ENCODE measurements at places on chromosomes 16 and 17.

GRCh38 chr16:49698931-49699840, 156.7 kb downstream of the ZNF423 start:
- DNase-seq = no peak

GRCh38 chr17:61219460-61219859, 180.2 kb upstream of the TBX2 start:
- DNase-seq = no peak

DNA sequence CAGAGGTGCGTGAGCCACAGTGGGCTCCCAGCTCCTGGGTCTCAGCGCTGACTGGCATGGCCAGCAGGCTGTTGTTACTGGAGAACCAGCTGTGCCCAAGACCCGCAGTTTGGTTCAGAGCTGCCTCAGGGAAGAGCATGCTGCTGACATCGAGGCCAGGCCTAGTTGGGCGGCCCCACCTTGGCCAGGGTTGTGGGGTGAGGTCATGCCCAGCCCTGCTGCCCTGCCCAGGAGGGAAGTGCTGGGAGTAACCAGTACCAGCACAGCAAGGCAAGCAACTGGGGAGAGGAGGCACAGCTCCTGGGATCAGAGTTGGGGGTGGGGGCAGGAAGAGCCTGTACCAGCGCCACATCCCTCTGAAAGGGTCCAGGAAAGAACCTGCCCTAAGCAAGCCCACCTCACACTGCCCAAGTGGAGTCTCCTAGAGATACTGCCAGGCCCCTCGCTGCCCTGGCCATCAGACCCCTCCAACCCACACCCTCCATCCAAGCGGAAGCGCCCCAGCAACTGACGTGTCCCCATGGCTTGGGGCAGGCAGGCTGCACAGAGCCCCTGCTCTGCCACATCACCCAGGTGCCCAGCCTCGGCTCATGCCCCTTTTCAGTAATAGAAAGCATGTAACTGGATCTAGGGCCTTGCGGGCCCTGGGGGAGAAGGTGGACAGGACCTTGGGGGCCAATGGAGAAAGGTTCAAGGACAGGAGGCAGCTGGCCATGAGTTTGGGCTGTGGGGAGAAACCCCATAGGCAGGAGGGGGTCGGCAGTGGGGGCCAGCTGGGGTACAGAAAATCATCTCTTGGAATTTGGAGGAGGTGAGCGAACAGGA, 990 bp downstream of the DOK4 start:
- DNase-seq = no peak

GRCh38 chr17:57391076-57391825, 134.9 kb downstream of the MSI2 start:
- DNase-seq = no peak

DNA sequence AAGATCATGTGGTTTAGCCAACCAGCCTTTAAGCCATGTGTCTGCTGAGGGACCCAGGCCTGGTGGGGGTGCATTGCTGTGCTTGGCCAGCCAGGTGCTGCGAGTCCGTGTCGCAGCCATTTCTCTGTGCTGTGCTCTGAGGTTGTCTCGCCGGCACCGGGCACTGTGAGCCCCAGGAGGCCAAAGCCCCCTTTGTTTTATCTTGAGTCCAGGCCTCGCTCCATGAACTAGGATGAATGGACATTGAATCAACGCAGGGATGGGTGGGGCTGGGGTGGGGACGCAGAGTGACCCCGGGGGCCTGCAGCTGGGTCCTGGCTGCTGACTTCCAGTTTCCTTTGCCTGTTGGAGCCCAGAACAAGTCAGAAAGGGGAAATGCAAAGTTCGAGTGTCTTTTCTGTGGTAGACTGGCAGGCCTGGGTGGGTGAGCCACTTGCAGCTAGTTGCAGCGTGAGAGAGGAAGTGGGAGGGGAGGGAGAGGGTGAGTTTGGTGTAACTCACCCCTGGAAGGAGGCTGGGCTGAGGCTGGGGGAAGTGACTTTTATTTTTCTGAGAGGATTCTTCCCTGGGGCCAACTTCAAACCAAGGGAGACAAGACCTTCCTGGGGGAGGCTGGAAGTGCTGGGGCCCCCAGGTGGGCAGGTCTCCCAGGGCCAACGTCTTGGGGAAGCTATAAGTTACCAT, 324.7 kb downstream of the SEC14L1 start:
- DNase-seq = peak; percentile 58

DNA sequence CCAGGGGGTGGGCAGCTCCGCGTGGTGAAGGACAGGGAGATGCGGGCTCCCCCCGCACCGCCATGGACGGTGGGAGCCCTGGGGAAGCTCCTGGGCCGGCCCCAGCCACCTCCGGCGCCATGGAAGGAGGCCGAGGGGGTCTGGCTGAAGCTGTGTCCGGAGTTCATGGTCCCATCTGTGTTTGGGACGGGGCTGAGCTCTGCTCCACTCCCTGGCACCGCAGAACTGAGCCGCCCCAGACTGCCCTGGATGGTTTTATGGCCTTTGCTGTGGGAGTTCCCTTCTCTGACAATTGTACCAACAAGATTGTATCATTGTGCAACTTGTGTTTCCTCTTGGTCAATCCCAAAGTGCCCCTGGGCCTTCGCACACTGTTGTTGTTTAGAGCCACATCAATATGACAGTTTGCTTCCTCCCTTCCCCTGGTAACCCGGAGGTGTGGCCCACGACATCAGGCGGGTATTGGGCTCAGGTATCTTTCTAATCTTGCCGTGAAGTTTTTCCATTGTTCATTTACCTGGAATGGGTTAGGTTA, 942 bp downstream of the KRT23 start:
- no peak for DNase-seq

DNA sequence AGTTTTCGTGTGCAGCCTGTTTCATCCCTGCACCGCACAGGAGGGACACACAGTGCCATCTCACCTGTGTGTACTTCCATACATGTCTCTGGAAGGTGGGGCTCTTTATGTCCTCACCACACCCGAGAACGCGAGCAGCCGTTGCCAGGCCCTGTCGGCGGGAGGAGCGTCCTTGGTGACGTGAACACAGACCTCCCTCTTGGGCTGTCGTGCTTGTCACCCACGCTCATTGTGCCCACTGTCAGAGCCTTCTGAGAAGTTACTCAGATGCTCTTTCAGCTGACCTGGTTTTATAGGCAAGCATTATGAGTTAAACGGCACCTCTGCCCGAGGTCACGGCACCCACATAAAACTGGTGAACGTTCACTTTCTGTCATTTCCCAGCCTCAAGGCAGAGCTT, 40.2 kb downstream of the ZNF750 start:
- no peak for DNase-seq

GRCh38 chr16:85699628-85700027, 10.9 kb upstream of the GINS2 start:
- DNase-seq = no peak

GRCh38 chr17:18960803-18961511, 9.0 kb downstream of the SLC5A10 start:
- peak; percentile 46 for DNase-seq

DNA sequence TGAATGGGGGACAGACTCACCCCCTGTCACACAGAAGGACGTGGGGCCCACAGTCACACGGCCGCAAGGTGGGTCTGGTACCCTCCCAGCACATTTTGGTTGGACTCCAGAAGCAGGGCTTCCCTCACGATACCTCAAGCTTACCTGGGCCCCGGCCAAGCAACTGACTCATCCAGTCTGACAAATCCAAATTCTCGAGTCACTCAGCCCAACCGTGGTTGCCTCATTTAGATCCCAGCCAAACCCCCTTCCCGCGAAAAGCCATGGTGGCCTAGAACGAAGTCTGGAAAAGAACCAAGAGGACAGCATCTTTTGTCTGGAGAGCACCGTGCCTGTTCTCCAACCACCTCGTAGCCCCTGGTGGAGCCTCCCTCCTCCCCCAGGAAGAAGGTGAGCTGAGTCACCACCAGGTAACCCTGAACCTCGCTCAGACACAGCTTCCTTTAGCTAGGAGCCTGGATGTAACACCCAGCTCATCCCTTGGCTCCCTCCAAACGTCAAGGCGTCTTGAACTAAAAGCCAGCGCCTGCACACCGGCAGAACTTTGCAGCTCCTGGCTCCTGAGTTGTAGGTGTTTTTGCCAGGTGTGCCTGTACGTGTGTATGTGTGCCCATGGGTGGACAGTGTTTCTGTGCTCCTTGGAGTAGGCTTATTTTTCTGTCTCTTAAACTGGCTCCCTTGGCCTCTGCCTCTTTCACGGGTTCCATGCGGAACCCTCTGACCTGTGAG, 78.9 kb downstream of the CMIP start:
- DNase-seq = no peak

- DNase-seq = no peak
These were observed 5.0 kb upstream of the KCNJ18 start for GRCh38 chr17:21687136-21687953.

DNA sequence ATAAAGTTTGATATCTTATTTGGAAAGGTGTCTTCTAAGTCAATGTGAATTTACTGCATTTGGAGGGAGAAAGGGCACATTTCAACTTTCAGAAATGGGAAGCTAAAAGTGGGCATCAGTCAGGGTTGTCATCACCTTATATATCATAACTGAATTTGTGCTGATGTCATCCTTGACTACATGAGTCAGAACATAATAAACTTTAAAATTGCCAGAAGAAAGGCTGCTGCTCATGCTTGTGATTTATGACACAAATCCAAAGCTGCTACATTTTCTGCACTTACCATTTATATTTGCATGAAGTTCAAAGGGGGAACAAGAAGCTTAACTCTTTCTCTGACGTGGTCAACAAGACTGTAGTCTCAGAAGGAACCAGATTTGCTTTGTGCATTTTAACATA, 196.6 kb downstream of the UTP18 start:
- DNase-seq = no peak

DNA sequence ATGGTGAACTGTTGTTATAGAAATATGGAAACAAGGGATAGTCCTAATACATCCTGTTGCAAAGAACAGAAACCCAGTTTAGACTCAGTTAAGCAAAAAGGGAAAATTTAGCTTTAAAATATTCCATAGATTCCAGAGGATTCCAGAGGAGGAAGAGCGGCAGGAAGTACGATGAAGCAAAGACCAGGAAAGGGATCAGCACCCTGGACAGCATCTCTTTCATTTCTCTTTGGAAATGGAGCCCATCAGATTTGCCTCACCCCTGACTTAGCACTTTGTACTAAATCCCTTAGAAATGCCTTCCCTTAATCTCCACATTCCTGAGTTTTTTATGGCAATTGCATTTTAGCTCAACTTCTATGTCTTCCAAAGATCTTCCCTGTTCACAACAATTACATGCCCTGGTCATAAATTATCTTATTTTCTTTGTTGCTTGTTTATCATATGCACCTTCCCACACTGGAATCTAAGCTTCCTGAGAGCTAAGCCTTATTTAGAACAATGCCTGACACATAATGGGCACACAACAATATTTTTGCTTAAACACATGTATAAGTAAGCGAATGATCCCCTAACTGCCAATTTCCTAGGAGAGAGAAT, 150.0 kb upstream of the RBFOX1 start:
- DNase-seq = no peak

DNA sequence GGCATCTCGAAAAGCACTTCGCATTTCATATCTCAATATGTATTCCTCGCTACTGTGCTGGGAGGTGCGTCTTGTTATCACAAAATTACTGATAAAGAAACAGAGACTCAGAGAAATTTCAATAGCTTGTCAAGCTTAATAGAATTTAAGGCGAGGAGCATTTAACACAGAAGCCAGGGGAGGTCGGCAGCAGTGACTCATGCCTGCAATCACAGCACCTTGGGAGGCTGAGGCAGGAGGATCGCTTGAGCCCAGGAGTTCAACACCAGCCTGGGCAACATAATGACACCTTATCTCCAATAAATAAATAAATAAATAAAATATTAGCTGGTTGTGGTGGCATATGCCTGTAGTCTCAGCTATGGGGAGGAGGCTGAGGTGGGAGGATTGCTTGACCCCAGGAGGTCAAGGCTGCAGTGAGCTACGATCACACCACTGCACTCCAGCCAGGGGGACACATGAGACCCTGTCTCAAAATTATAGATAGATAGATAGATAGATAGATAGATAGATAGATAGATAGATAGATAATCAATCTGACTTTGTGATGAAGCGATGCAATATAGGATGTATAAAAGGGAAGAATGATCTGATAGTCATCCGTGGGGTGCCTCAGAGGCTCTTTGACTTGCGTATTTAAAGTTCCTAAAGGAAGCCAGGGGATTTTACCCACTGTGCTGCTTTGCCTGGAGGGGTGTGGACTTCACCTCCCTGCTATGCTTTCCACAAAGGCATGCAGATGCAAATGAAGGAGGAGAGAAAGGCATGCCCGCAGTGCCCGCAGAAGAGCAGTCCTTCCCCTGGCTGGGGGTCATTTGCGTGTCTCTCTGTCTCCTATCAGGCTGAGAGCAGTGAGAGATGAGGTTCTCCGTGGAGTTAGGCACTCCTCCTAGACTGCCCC, 15.9 kb upstream of the USP10 start:
- no peak for DNase-seq

DNA sequence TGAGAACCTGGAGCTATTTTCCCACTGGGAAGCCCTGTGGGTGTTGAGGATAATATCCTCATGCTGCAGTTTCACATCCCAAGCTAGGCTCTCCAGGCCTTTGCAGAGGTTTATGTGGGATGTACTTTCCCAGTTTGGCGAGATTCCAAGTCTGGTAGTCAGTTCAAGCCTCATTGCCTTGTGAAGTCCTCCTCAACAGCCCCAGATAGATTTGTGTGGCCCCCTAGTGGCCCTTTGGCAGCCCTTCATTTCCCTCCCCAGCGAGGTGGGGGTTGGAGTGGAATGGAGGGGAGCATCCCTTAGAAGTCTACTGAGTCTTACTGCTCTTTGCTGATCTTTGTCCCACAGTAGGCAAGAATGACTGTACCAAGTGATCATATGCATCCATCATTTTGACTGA, 137.9 kb downstream of the CDH11 start:
- no peak for DNase-seq

DNA sequence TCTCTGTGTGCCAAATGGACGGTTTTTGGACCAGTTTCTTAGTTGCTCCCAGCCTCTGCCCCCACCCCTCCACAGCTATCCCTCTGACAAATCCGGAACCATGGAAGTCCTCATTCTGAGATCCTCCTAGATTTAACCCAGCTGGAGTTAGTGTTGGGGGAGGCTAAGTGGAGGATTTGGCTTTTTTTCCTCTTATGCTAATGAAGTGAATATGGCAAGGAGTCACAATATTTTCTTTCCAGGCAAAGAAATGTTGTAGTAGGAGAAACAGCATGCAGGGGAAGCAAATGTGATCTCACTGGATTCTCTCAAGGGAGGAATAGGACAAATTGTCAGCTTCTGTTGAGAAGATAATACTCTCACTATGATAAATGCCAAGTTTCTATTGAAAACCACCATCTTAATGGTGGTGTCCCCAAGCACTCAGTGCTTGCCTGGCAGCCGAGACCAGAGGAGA, 159.5 kb downstream of the MSI2 start:
- no peak for DNase-seq

GRCh38 chr16:48365601-48366164, 19.5 kb downstream of the SIAH1 start:
- DNase-seq = peak; percentile 58
